ENCODE measurements at places on chromosomes 13 and 19. TPM values are rescaled to one million over a fixed set of nuclear protein-coding genes. Genes with fewer than 3 reads are reported as not detected.
A peak's percentile ranks its signal among the peaks of the same experiment; 100 is the strongest.

DNA sequence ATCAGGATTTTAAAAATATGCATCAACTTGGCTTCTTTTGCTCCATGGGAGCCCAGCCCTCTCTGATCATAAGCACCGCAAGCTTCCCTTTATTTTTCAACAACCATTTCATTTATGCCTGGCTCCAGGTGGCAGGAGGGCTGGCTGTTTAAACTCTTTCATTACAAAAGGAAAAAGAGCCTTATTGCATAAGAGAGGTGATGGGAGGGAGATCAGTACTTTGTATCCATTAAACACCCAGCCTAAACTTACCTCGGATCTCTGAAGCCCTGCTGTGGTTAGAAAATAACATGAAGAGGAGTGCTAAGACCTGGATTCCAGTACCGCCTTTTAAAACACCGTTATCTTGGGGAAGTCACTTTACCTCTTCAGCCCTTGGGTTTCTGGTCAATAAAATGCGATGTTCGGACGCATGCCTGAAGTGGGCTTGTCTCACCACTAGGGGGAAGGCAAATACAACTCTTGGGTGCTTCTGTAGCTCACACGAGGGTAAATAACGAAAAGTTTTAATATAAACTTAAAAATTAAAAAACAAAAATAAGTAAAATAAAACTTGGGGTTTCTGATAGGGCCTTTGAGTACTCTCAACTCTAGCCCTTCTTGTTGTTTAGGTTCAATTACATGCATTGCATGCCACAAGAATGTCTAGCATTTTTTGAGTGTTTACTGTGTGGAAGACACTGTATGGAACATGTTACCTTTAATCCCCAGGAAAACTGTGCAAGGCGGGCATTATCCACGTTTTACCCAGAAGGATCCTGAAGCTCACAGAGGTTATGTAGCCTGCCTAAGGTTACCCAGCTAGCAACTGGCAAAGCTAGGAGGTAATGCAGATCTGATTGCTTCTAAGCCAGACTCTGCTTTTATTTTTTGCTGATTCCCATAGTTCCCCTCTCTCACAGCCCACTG lies 240.3 kb downstream of the LMO7 start:
- DNase-seq: peak; percentile 73

- DNase-seq: peak; percentile 55
Measured at GRCh38 chr19:49592486-49593232, 1.7 kb downstream of the PRR12 start.

Gene FFAR1
- total RNA-seq: not detected

Gene FCER2
- total RNA-seq: 3.7 TPM

- no peak for DNase-seq
Measured at GRCh38 chr13:101915331-101915730, 462.9 kb downstream of the ITGBL1 start.

Gene PSG6
- not detected for total RNA-seq

GRCh38 chr19:41883463-41883820 lies 458 bp downstream of the ARHGEF1 start:
- peak; percentile 28 for DNase-seq

Data from activated CD8-positive, alpha-beta T cell treated with anti-CD3 and anti-CD28 coated beads for 36 hours (primary cell).